Right renal pelvis (tissue), 4 donors: ENCODE measurements at places on chromosomes 6 and 20.

DNA sequence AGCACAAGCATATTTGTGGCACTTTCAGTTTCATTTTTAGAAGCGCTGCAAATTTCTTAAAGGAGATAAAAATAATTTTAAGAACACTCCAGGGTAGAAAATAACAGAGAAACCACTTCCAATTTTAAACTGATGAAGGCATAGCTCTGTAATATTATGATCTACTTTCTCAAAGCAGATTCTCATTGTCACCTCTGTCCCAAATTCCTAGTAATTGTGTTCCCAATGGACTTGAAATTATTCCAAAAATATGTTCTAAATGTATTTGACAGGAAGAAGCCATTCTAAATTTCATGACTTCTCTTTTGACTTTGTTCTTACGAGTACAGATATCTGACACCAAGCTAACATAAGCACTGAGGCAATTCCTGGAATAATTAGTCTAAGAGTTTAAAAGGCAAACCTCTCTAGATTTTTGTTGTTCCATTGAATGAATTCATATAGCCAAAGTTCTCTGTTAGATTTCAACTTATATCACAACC is 140.2 kb upstream of the CARMIL1 start:
- no peak for DNase-seq

DNA sequence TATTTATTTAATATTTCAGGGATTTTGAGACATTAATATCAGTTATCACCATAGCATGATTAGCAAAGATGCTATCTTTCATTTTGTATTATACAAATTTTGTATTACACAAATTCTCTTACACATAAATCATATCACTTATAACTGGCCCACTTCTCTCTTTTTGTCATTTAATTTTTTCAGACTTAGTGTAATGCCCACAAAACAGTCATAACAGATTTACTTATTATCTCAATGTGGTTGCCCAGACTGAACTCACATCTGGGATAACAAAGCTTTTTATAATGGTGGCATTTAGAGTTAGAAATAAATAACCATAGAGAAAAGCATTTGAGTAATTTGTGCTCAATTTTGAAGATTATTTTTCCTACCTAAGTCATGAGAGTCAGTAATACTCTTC is 148.3 kb downstream of the TFAP2B start:
- no peak for DNase-seq

DNA sequence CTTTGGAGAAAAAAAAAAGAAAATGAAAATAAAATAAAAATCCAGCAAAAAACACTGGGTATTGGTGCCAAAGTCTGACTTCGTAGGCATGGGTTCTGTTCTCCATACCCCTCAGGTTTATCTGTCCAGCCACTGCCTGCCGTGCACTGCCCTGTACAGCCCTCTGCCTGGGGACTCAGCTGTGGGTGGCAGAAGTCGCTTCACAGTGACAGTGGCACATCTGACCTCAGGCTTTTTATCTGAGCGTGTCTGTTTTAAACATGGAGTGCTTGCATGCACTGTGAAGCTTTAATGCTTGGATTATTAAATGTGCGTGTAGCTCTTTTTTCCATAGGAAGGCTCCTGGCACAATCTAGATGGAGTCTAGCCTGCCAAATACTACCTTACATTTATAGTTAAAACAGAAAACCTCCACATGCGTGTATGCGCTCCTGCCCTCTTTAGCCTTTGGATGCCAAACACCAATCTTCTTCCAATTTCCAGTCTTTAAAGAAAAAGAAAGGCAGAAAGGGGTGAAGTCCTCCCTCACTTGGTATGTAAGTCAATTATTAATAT is 375.5 kb downstream of the UTRN start:
- DNase-seq, result no peak

GRCh38 chr20:22480336-22480735 is 104.0 kb downstream of the FOXA2 start:
- DNase-seq, result no peak

GRCh38 chr6:23498013-23498412 is 628.0 kb upstream of the NRSN1 start:
- no peak for DNase-seq

DNA sequence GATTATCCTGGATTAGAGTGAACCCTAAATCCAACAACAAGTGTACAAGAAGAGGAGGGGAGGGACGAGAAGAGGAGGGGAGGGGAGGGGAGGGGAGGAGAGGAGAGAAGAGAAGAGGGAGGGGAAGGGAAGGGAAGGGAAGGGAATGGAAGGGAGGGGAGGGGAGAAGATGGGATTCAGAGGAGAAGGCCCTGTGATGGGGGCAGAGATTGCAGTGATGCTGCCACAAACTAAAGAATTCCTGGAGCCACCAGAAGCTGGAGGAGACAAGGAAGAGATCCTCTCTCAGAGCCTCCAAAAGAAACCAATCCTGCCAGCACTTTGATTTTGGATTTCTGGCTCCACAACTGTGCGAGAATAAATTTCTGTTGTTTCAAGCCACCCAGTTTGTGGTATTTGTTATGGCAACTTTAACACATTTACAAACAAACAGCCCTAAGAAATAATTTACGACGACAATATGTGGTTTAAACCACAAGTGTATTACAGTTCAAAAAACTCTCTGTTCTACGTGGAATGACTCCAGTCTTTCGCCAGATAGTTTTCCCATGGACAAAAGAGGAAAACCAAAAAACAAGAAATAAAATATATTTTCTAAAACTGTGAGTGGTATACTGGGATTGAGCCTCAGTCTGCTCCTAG is 235.4 kb downstream of the HDGFL1 start:
- DNase-seq, result no peak

- DNase-seq, result no peak
Observed at GRCh38 chr6:80553071-80553740, 446.7 kb downstream of the BCKDHB start.

GRCh38 chr20:34705397-34706301 is 1.5 kb downstream of the TP53INP2 start:
- no peak for DNase-seq

DNA sequence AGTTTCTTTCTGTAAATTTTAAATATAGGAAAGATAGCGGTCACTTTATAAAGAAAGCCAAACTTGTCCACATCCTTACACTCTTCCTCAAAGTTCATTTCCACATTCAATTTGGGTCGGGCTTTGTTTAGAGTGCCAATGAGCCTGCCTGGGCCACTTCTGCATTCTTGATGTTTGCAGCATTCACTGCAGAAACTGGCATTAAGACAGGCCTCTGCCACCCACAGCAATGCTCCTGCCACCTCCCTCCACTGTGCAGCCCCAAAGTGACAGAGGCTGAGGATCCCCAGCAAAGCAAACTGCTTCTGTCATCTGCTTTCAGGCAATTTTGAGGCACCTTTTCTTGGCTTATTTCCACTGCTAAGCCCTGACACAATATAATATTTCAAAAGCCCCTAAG is 61.2 kb downstream of the TNFAIP3 start:
- no peak for DNase-seq

- no peak for DNase-seq
Observed at GRCh38 chr6:119234941-119235340, 114.6 kb downstream of the MAN1A1 start.

DNA sequence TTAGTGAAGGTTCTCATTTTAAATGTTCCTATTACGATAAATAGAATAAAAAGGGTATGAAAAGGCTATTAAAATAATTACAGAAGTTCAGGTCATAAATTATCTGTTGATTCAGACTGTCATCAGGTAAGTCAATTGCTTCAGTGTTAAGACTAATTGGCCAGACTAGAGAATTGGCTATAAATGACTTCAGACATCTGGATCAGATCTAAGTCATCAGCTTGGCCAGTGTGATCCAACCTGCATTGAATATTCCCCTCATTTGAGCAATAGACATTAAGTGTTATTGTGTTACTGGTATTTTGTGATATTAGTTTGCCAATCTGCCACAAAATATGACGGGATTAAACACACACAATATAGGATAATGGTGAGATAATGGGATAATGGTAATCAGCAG is 377.6 kb upstream of the CITED2 start:
- DNase-seq, result no peak

- DNase-seq, result no peak
Observed at GRCh38 chr6:29561606-29562181, 2.2 kb upstream of the UBD start.

- DNase-seq, result no peak
Observed at GRCh38 chr6:102895683-102896082, 1502.2 kb downstream of the GRIK2 start.

DNA sequence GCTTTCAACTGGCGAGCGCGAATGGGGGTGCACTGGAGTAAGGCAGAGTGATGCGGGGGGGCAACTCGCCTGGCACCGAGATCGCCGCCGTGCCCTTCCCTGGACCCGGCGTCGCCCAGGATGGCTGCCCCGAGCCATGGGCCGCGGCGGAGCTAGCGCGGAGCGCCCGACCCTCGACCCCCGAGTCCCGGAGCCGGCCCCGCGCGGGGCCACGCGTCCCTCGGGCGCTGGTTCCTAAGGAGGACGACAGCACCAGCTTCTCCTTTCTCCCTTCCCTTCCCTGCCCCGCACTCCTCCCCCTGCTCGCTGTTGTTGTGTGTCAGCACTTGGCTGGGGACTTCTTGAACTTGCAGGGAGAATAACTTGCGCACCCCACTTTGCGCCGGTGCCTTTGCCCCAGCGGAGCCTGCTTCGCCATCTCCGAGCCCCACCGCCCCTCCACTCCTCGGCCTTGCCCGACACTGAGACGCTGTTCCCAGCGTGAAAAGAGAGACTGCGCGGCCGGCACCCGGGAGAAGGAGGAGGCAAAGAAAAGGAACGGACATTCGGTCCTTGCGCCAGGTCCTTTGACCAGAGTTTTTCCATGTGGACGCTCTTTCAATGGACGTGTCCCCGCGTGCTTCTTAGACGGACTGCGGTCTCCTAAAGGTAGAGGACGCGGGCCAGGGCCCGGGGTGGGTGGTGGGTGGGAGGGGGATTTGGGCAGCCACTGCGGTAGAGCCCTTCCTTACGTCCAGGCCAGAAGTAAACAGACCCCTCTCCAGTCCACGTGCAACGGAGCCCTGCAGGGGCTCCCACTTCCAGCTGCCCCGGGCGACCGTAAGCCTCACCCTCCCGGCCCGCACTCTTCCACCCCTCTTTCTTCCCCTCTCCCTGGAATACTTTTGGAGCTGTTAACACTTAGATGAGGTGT is 998 bp downstream of the BMP2 start:
- peak; percentile 34 for DNase-seq

- no peak for DNase-seq
Observed at GRCh38 chr6:163960128-163960527, 545.6 kb downstream of the QKI start.

GRCh38 chr6:101779051-101779844 is 385.7 kb downstream of the GRIK2 start:
- no peak for DNase-seq

- no peak for DNase-seq
Observed at GRCh38 chr6:167660944-167661551, 165.7 kb upstream of the AFDN start.

DNA sequence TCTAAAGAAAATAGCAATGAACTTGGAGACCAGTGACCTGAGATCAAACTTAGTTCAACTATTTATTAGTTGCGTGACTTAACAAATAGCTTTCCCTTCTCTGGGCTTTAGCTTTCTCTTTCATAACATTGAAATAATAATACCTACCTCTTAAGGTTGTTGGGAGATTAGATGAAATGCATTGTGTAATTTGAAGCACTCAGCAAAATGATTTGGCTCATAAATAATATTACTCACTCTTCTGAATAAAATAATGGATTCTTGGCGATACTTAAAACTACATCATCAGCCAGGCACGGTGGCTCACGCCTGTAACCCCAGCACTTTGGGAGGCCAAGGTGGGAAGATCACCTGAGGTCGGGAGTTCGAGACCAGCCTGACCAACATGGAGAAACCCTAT is 556.2 kb upstream of the JARID2 start:
- DNase-seq, result no peak

DNA sequence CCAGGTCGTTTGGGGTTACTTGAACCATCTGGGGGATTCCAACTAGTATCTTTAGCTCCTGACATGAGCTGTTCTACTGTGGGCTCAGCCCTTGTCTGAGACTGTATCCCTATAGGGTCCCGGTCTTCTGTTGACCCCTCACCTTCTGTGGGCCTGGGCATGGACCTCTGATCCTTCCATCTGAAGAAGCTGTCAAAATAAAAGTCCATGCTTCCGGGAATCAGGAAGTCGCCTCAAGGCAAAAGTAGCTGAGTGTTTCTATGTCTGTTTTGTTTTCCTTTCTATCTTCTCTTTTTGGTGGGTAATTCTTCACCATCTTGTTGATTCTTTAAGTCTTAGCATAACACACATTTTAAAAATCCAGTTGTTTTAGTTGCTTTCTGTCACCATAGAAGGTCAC is 30.3 kb downstream of the ITPR3 start:
- DNase-seq, result no peak

- DNase-seq, result no peak
Observed at GRCh38 chr6:126376682-126377081, 36.8 kb downstream of the CENPW start.

GRCh38 chr6:133894795-133895358 is 6.0 kb downstream of the TCF21 start:
- no peak for DNase-seq

GRCh38 chr6:122678841-122679240 is 68.6 kb downstream of the PKIB start:
- DNase-seq, result no peak

DNA sequence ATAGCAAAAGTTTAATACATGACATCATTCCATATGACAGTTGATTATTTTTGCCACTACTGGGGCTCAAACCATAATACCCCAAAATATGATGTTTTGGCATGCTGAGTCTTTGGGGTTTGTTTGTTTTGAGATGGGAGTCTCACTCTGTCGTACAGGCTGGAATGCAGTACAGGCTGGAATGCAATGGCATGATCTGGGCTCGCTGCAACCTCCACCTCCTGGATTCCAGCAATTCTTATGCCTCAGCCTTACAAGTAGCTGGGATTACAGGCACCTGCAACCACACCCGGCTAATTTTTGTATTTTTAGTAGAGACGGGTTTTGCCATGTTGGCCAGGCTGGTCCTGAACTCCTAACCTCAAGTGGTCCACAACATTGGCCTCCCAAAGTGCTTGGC is 1.3 kb upstream of the MRS2 start:
- DNase-seq, result no peak

- no peak for DNase-seq
Observed at GRCh38 chr20:32621891-32622584, 36.9 kb upstream of the NOL4L start.

GRCh38 chr20:4064144-4064909 is 49.0 kb upstream of the RNF24 start:
- peak; percentile 71 for DNase-seq

- DNase-seq, result no peak
Observed at GRCh38 chr6:108723594-108723993, 124.6 kb upstream of the ARMC2 start.

GRCh38 chr20:38452880-38453624 is 17.9 kb upstream of the SNHG17 start:
- DNase-seq, result no peak

- no peak for DNase-seq
Observed at GRCh38 chr20:49740807-49741206, 27.1 kb upstream of the B4GALT5 start.

- DNase-seq, result no peak
Observed at GRCh38 chr6:44415873-44416502, 28.5 kb downstream of the CDC5L start.

DNA sequence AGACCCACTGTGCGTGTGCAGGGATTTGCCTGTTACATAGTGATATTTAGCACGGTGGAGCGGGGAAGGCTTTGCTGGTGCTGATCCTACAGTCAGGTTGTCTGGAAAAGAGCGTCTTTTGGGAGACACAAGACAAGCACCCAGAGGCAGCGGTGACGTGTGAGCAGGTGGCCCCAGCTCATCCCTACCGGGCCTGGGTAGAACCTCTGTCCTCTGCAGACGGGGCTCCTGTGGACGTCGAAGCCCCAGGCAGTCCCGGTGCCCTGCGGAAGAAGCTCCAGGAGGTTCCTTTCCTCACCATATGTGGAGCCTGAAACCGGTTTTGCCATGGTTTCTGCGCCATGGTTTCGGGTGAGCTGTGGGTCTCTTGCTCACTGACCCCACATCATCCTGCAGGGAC is 68.9 kb upstream of the AFDN start:
- DNase-seq, result no peak
